Skeletal muscle cell (primary cell): ENCODE measurements at places on chromosomes 13 and 19.

DNA sequence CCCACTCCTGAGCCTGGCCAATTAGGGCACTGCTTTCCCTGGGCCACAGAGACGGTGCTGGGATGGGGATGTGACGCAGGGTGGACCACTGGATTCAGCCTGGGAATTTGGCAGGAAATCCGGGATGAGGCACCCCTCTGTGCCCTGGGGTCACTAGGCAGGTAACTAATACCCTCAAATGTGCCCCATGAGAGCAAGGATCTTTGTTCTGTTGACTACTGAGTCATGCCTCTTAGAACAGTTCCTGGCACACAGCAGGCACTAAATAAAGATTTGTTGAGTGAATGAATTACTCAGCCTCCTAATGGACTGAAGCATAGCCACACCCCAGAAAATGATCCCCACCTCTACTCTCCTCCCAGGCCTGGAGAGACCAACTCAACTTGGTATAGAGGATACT is 15.9 kb downstream of the OPA3 start:
- DNase-seq, result peak; percentile 89

DNA sequence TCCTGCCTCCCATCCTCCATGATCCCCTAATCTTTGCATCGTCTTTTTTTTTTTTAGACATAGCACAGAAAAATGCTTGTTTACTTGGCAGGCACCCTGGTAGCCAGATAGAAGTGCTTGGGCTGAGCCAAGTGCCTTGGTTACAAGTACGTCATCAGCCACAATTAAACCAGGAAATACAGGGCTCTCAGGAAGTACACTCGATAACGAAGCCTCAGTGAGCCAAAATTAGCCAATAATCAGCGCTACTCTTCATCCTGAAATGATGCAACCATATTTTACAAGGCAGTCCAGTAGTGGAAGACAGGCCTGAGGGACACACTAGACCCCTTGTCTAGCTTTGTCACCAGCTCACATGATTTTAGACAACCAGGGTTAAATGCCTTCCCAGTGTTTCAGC is 194.0 kb upstream of the NBEA start:
- no peak for DNase-seq

GRCh38 chr13:50025436-50025835 is 10.2 kb downstream of the KCNRG start:
- no peak for DNase-seq

DNA sequence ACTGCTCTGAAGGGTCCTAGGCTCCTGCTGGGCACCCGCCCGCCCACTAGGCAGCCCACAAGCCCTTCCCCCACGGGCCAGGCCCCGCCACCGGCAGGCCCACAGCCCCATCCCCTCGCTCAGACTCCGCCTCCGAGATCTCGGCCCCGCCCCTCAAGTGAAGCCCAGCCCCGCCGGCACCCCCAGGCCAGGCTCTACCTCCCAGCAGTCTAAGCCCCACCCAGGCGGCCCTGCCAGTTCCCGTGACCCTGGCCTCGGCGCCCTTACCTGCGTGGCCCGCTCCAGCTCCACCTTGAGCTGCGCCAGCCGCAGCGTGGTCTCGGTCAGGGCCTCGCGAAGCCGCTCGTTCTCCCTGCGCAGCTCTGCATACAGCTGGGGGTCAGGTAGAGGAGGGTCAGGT is 16.3 kb downstream of the EPS8L1 start:
- no peak for DNase-seq

DNA sequence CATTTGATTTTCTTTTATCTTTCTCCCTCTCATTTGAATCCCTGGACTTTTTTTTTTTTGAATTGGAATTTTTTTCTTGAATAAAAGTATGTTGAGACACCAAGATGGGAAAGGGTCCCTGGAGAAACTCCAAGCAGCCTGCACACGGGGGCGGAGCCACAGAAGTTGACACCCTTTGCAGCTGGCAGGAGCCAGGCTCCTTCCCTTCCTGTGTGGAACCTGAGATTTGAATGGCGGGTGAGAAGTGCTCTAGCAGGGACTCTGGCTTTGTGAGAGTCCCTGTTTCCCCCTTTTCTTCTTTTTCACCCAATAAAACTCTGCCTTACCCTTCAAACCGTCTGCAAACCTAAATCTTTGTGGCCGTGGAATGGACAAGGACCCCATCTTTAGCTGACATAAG is 1381.0 kb upstream of the MIR17HG start:
- DNase-seq, result no peak
